ENCODE measurements at places on chromosomes 6 and 20. TPM values are rescaled to one million over a fixed set of nuclear protein-coding genes. Genes with fewer than 3 reads are reported as not detected.

DNA sequence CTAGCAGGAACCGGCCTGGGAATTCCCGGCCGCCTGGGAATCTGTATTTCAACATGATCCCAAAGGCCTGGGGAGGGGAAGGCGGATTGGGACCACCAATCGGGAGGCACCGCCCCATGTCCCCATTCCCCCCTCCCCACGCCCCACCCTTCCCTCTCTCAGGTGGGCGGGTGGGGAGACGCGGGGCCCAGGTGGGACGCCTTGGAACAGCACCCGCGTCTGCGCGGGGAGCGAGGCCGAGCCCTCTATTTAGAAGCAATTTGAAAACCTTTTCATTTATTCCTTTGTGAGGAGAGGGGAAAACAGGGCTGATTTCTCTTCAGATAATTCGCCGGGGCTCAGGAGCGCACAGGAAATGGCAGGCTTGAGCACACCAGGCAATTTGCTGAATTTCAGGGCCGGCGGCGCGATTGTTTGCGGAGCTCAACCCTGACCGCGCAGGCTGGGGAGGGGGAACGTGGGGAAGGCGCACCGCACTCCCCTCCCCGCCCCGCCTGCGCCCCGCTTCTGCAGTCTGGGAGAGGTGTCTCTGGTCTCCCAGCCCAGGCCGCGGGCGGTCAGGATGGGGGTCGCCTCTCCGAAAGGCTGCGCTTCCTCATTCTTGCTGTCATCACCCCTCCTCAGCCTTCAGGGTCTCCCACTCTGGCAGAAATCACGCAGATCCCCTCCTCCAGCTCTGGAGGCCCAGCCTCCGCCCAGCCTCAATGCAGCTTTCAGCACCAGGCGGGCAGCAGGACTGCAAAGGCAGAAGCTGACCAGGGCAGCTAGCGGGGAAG lies 170.0 kb downstream of the GRM4 start:
- DNase-seq = no peak

PRDM13 gene
- not detected for total RNA-seq

CSNK2B gene
- 405 TPM for total RNA-seq

- no peak for DNase-seq
Observed at GRCh38 chr6:14824484-14825275, 421.2 kb upstream of the JARID2 start.

Measured in kidney epithelial cell (primary cell).